Activated naive CD4-positive, alpha-beta T cell (primary cell): ENCODE measurements at places on chromosomes 5 and 9.
A peak's percentile ranks its signal among the peaks of the same experiment; 100 is the strongest.

- DNase-seq: no peak
Observed at GRCh38 chr5:72380492-72381274, 60.5 kb downstream of the PTCD2 start.

- no peak for DNase-seq
Observed at GRCh38 chr9:1461812-1462211, 411.7 kb downstream of the DMRT2 start.

GRCh38 chr9:107016383-107016782, 153.4 kb downstream of the ZNF462 start:
- DNase-seq: no peak

GRCh38 chr9:114031948-114032840, 45.9 kb downstream of the AMBP start:
- DNase-seq: no peak

DNA sequence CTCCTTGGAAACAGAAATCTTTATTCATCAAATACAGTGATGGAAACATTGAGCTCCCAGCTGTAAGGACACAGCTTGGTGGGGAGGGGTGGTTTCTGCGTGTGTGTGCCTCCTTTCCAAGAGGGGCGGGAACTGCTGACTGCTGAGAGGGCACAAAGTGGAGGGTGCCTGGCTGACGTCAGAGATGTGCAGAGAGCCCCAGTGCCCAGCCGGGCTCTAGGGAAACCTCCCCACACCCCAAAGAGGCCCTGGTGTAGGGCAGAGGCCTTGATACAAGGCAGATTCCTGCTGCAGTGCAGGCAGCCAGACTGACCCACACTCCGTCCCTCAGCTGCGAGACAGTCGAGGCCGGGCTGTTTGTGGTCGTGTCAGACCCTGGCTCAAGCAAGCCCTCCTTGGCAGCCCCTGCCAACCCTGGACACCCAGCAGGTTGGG, 191.0 kb downstream of the CACNA1B start:
- no peak for DNase-seq

DNA sequence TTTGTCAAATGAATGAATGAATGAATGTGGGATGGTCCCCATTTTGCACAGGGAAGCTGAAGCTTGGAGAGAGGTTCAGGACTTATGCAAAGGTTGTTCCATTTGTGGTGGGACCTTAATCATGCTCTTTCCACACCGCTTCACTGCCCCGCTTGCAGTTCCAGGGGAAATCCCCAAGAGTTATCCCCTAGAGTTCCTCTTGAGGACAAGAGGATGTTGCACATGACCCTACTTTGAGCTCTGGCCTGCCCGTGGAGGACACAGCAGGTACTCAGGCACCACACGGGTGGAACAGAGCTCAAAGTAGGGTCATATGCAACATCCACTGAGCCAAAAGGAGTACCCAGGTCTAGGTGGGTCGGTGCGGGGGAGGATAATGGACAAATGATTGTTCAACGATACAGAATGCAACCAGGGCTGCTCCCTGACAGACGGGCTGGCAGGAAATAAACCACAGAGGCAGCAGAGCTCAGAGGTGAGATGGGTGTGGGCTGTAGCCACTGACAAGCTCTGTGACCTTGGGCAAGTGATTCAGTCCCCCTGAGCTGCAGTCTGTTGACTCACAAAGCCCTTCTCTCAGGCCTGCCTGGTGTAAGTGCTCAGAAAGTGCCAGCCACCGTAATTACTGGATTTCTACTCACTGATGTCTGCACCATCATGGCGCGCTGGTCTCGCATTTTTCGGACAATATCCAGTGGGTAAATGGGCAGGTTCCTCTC, 60.3 kb upstream of the EPB41L4B start:
- no peak for DNase-seq

DNA sequence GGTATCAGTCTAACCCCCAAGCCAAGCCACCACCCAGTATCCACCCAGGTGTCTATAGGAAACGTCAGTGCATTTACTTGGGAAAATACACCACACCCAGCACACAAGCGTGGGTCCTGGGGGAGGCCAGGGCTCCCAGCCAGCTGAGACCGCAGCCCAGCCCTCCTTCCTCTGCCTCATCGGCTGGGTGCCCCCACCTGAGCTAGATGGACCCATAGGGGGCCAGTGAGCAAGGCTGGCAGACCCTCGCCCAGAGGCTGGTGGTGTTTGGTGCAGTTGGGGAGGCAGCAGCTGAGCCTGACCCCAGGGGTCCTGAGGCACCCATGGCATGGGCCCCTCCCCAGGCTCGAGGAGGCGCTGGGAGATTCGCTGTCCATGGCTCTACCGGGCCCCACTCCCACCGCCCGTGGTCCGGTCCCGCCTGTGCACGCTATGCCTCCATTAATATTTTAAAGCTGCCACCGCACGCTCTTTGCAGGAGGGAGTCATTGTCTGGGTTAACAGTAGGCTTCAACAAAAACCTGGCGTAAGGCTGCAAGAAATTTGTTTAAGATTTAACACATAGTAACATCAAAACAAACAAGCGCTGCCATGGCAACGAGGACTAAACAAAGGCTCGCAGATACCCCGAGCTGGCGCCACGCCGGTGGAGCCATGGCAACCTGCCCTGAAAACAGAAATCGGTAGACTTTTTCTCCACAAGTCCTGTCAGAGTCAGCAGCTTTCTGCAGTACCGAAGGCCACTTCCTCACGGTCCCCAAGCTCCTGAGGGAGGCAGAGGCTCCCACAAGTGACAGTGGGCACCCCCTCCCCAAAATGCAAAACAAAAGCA, 20.6 kb downstream of the TPPP start:
- DNase-seq: peak; percentile 46

GRCh38 chr9:128913048-128913900, 7.5 kb upstream of the PHYHD1 start:
- no peak for DNase-seq

DNA sequence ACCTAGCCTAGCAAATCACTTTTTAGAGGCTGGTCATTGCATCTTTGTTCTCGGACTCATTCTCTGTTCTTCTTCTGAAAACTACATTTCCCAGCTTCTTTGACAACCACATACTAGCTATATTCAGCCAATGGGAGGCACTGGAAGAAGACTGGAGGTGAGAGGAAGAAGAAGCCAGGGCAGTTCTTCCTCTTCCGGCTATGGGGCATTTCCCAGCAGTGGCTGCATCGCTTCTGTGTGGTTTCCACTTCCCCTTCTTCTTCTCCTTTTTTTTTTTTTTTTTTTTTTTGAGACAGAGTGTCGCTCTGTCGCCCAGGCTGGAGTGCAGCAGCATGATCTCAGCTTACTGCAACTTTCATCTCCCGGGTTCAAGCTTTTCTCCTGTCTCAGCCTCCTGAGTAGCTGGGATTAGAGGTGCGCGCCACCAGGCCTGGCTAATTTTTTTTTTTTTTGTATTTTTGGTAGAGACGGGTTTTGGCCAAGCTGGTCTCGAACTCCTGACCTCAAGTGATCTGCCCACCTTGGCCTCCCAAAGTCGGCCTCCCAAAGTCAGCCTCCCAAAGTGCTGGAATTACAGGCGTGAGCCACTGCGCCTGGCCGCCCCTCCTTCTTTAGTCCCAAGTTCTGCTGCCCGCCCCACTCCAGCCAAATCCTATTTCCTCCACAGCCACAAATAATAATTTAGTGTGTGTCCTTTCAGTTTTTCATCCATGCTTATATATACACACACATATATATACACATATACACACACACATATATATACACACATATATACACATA, 6.9 kb upstream of the UBAP1 start:
- no peak for DNase-seq

- DNase-seq: no peak
Observed at GRCh38 chr9:122364783-122365150, 6.1 kb upstream of the PTGS1 start.

- no peak for DNase-seq
Observed at GRCh38 chr9:114607671-114608524, 3.2 kb upstream of the TMEM268 start.

- DNase-seq: no peak
Observed at GRCh38 chr5:71974622-71975021, 132.7 kb upstream of the MAP1B start.

- DNase-seq: no peak
Observed at GRCh38 chr5:77209495-77210090, 887 bp upstream of the PDE8B start.

DNA sequence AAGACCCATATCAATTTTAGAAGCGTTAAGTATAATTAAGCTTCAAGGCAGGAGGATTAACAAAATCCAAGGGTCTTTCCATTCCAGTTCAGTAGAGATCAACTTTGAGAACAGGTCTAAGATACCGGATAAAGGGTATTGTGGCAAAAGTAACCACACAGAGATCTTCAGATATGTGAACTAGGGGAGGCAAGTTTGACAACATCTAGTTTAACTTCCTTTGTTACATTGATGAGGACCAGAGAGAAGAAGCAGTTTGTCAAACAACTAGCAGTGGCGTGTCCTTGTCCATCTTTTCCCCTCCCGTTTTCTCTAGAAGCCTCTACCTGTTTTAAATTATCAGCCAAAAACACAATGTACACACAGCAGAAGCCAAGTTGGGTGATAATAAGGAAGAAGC, 8.6 kb downstream of the SLC36A2 start:
- no peak for DNase-seq

GRCh38 chr5:134965271-134965825, 2.4 kb upstream of the CATSPER3 start:
- no peak for DNase-seq

GRCh38 chr5:160229190-160229742, at the start of gene FABP6:
FABP6 (plus strand) TSS chr5:160229506; CDS start chr5:160229558, 52 bp downstream.
- DNase-seq: no peak

GRCh38 chr5:176874198-176874780, 24.9 kb downstream of the HK3 start:
- DNase-seq: no peak

- no peak for DNase-seq
Observed at GRCh38 chr9:130209422-130209821, 37.2 kb downstream of the NCS1 start.

- no peak for DNase-seq
Observed at GRCh38 chr5:171980792-171981191, 25.6 kb downstream of the FBXW11 start.

- no peak for DNase-seq
Observed at GRCh38 chr9:38015266-38015665, 53.8 kb downstream of the SHB start.

DNA sequence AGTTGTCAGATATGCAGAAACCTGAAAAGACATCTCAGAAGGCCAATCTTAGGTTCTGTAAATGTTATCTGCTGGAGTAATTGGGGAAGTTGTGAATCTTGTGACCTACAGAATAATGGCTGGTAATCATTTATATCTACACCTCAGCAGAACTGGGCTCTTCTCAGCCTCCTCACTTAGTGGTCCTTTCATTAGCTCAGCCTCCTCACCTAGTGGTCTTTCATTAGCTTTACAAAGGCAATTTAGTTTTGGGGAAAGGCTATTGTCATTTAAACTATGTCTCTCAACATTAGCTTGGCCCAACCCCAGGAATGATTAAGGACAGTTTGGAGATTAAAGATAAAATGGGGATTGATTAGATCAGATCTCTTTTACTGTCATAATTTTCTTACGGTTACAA, 284.2 kb upstream of the SGCD start:
- no peak for DNase-seq

- no peak for DNase-seq
Observed at GRCh38 chr5:131436081-131436480, 172.2 kb downstream of the CDC42SE2 start.
